ENCODE measurements at places on chromosomes 11 and 22.

DNA sequence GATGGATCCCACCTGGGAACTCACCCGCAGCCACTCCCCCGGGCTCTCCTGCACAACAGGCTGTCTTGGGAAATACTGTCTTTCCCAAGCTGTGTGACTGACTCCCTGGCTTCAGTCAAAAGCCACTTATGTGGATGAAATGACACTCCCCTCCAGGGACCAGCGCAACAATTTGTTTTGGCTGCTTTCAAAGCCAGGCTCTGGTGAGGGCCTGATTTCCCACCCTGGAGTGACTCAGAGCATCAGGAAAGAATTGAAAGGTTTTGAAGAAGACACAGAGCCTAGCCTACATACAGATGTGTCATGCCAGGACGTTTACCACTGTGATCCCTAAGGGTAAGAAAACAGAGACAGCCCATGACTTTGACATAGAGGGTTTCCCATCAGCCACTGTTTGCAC lies 550.5 kb downstream of the MIAT start:
- no peak for DNase-seq

DNA sequence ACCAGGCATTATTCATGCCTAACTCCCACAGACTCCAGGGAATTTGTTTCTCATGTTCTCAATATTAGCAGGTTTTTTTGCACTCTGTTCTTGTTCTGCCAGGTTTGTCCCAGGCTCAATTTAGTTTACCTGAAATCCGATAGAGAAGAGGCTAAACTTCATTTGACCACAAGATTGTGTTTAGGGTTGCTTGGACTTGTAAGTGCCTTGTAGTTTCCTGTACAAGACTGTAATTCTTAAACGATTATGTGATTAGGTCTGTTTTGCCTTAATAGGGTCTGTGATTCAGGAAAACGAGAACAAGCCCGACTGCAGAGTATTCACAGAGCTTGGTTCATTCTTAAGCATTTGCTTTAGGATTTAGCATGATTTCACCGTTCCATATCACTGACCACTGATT lies 1.8 kb downstream of the PRSS23 start:
- no peak for DNase-seq

- no peak for DNase-seq
Observed at GRCh38 chr11:77236901-77237300, 64.6 kb downstream of the GDPD4 start.

DNA sequence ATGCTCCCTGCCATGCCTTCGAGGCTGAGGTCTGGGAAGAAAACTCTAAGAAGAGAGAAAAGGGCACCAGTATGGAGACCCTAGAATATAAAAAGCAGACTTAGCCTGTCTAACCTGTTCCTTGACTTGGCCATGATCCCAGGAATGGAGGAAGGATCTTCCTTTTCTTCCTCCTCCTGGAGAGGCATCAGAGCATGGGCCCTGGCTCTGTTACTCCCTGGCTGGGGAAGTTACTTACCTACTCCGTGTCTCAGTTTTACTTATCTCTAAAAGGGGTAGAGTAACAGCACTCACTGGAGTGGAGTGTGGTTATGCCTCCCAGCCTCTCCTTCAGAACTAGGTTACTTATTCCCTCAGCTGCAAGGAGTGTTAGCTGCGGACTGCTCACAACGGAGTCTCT lies 55.2 kb upstream of the PHF21A start:
- no peak for DNase-seq

GRCh38 chr22:31742115-31742514 lies 7.8 kb downstream of the PRR14L start:
- DNase-seq: no peak

- no peak for DNase-seq
Observed at GRCh38 chr11:17601256-17601671, 54.2 kb downstream of the OTOG start.

DNA sequence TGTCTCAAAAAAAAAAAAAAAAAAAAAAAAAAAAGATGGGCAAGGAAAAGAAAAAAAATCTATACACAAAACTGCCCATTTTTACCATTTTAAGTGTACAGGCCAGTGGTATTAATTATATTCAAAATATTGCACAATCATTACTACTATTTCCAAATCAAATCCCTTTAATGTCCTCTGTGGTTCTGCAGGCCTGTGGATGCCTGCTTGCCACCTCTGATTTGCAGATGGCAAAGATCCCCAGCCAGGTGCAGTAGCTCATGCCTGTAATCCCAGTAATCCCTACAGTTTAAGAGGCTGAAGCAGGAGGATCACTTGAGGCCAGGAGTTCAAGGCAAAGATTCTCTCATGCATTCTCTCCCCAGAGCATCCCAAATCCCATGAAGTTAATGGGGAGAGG lies 20.2 kb downstream of the RFPL1 start:
- DNase-seq: no peak

DNA sequence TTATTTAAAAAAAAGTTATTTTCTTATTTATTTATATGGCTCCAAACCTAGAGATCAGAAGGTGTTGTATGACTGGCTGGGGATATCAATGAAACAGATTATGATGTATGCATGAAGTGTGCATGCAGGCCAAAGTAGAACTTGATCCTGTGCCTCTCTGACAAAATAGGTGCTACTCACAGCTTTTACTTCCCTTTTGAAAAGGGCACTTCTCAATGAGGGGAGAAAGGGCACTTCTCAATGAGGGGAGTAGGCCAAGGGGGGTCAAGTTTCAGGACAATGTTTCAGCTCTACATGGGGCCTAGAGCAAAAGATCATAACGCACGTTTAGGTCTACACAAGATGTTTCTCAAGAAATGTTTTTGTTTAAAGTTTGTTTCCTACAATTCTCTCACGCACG lies 397.5 kb downstream of the ETS1 start:
- no peak for DNase-seq

All from CD4-positive, alpha-beta T cell treated with Interleukin-1 beta for 1 hour (primary cell).